SK-N-SH treated with all-trans-retinoic acid at 6 μM for 48 hours (cell line): ENCODE measurements at places on chromosomes 6 and 20.

- no peak for ATAC-seq
Observed at GRCh38 chr20:32796383-32796948, 23.3 kb upstream of the MAPRE1 start.

DNA sequence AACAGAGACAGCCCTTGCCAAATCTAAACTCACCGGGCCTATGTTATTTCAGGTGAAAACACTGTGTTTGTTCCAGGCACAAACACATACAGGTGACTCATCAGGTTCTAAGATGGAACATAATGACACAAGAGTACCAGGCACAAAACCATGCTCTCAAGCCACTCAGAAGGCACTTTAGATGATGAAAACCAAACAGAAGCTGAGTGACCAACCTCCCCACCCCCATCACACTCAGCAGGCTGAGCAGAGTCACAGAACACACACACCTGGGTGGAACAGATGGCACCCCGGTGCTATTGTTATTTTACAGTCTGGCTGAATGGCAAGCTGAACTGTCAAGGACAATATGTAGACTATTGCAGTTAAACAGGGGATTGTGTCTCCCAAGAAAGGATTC is 20.6 kb upstream of the NKX2-2 start:
- no peak for ATAC-seq

DNA sequence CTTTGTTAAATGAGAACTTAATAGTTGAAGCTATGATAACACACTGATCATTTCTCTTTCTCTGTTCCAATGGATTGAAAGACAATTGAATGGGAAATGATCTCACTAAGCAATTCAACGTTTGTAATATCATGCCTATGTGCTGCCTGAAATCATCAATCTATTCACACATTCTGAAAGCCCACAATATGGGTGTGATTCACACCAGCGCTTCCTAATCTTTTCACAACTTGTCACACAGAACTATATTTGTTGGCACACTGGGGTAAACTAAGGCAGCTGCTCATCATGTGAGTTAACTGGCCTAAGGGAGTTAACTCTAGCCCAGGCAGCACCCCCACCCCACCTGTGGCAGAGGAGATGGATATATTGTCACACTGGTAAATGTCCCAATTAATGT is 37.1 kb upstream of the UTRN start:
- no peak for ATAC-seq

DNA sequence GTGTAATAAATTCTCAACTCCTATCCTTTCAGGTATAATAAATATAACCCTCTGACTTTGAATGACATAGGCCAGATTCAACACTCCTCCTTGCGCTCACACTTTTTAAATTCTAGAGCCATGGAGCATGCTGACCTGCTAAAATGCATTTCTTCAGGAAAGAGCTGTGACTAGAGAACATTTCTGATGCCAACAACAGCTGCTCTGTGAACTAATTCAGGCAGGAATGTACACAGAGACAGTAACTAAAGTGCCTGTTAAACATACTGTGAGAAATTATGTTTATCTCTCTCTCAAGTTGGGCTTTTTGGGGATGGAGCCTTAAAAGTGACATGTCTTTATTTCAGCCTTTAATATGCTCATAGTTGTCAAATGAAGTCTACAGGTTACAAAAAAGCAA is 8.3 kb downstream of the NHSL1 start:
- no peak for ATAC-seq

DNA sequence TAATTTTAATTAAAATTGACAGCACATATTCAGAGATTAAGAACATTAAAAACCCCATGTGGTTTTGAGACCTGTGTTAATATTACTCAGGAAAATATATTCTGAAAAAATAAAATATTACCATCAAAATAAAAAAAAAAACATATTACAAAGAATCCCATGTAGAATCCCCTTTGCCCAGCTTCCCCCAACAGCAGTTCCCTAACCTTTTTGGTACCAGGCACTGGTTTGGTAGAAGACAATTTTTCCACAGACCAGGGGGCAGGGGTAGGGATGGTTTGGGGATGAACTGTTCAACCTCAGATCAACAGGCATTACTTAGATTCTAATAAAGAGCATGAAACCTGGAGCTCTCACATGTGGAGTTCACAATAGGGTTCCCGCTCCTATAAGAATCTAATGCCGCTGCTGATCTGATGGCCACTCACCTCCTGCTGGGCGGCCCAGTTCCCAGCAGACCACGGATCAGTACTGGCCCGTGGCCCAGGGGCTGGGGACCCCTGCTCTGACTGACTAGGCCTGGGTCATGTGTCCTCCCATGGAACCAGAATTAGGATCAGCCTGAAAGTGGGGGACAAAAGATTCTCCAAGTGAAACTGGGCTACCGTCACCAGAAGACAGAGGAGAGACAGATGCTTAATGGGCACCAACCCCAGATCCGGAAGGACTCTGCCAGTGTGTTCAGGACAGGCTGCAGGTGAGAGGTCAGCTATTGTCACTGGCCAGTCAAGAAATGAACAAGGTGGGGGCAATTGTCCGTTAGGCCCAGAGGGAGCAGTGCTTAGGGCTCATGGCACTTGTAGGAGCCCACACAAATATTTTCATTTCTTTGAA is 235.5 kb downstream of the PREX1 start:
- ATAC-seq, result no peak

DNA sequence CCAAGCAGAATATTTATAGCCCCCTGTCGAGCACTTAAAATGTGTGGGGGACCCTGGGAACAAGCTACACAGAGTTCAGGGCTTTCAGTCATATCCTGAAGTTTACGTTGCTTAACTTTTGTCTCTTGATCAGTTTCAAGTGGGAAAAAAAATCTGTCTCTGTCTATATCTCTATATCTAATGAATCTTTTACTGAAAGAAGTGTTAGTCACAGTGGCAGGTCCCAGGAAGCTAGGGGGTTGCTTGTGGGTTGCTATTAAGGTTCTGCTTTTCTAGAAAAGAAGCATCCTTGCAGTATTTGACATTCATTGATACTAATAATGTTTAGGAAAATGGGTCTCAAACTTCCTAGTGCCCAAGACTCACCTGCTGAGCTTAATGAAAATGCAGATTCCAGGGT is 76.7 kb upstream of the CLDN20 start:
- no peak for ATAC-seq

DNA sequence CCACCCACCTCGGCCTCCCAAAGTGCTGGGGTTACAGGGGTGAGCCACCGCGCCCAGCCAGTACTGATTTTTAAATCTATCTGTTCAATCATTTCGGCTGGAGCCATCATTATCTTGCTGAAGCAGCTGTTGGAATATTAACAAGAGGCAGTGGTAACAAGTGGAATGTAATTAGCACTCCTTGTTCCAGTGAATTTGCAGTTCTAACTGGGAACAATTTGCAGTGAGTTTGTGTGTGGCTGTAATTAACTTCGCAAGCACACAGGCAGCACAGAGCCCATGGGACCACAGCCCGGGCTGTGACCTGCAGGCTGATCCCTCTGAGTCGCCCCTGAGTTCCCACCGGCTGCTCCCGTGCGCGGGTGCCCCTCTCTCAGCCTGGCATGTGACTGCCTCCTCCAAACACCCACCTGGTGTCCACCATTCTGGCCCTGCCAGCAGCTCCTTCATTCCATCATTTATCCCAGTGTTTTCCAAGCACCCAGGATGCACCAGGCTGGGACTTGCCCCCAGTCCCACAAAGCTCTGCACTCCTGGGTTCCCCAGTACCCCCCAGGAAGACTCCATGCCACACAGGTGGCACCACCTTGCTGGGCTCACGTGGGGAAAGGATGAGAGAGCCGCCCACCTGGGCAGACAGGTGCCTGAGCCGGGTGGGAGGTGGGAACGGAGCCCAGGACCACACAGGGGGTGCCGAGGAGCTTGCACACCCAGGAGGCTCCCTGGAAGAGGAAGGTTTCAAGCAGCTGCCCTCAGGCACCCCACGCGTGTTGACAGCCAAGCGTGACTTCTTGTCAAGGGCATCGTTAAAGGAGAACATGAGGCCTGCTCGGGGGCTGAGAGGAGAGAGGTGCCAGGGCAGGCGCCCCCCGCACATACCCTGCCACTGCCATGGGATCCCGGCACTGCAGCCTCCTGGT is 75.2 kb downstream of the YTHDF1 start:
- no peak for ATAC-seq

GRCh38 chr6:12233693-12234571 is 56.2 kb upstream of the EDN1 start:
- peak; percentile 97 for ATAC-seq

DNA sequence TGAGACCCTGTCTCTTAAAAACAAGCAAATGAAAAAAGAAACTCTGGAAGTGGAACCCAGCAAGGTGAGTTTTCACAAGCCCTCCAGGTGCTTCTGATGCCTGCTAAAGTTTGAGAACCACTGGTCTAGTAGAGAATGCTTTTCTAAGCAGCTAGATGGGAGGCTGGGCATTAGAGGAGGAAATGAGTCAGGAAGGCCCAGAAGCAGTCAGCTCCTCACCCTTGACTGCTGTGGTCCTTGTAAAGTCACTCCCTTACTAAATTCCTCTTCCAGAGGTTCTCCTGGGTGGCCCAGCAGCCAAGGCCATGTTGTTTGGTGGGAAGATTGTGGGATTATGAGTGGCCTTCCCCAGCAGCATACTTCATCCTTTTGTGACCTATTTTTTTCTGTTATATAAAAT is 52.0 kb upstream of the FYN start:
- ATAC-seq, result no peak

DNA sequence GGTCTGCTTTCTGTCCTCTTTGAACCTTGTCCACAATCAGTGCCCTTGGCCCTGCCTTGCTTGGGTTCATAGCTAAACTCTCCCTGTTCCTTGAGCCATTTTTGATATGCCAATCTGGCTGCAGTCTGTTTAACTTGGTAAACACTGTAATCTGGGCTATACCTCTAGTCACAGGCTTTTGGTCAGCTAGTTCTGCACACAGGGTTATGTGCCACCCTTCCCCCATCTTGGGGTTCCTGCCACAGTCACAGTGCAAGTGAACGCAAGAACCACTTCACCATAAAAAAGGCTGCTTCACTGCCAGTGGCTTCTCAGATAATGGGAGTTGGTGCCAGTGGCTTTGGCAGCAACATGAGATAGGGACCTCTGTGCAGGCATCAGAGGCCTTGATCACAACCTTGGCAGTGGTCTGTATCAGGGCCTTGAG is 10.9 kb upstream of the ATRN start:
- no peak for ATAC-seq
